ENCODE measurements at places on chromosomes 13 and 19.

GRCh38 chr13:54802226-54802625 lies 1773.6 kb downstream of the OLFM4 start:
- no peak for DNase-seq

GRCh38 chr19:4059891-4060620 lies 6.6 kb downstream of the ZBTB7A start:
- DNase-seq, result peak; percentile 54

DNA sequence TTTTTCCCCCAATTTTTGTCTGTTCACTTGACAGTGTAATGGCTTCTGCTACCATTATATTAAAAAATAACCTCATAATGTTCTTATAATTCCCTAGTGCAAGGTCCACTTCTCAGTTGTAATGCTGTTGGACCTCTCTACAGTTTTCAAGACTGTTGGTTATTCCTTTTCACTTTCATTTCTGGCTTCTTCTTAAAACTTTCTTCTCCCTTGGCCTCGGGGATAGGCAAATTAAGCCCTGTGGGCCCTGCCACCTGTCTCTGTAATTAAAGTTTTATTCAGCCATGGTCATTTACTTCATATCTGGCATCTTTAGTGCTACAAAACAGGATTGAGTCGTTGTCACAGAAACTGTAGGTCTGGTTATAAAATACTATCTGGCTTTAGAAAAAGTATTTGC lies 313.5 kb downstream of the KLF12 start:
- DNase-seq, result no peak

DNA sequence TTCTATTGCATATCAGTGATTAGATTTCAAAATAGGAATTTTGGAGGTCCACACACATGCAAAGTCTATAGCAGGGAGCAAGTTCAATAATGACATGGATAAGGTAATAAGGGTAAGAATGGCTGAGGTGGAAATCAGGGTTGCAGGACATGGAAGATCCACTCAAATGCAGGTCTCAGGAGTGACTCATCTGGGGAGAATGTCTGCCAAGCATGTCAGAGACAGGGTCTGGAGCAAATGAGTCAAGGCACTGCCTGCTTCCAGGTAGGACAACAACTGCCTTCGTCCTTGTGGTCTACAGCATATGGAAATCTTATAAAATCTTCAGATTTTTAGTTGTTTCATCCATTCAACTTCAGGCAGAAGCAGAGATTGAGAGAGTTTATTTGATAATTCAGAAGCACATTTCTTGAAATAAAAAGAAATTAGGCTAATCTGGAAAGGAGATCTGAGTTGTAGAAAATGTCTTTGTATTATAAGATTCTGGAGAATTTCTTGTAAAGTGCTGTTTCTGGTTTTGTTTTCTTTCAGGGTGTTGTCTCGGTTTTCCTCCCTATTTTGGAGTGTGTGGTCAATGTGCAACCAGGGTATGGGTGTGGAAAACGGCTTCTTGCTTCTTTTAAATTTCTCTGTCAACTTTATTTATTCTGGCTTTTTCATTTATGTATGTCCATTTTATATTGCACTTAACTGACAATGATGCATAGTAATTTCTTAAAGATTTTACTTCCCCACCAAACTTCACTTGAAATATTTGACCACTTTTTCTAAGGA lies 748.8 kb downstream of the LIG4 start:
- no peak for DNase-seq

- no peak for DNase-seq
These were observed 88.0 kb downstream of the STARD13 start for GRCh38 chr13:33197541-33197971.

DNA sequence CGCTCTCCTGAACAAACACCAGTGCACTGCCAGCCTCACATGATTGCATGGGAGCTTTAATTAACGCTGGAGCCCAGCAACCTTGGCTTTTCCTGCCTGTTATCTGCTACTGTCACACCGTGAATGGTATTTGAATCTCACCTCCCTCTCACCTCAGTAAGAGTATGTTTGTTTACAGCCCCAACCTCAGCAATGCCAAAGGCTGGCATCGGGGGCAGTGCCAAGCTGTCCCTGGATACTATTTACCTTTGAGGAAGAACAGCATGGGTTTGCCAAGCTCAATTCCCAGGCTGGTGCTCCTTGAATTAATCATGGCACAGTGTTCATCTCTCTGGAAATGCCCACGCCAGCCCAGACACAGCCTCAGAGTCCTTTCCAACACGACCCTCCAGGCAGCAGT lies 57.2 kb upstream of the SERPINE3 start:
- no peak for DNase-seq

GRCh38 chr19:41862445-41862986 lies 2.5 kb downstream of the RPS19 start:
- no peak for DNase-seq

GRCh38 chr13:98310485-98311199 lies 133.6 kb upstream of the RNF113B start:
- DNase-seq, result no peak

GRCh38 chr19:48450863-48451262 lies 4.5 kb upstream of the KCNJ14 start:
- DNase-seq, result no peak

GRCh38 chr13:44074611-44075010 lies 194.9 kb downstream of the LACC1 start:
- DNase-seq, result no peak

- no peak for DNase-seq
These were observed 23.7 kb downstream of the TPP2 start for GRCh38 chr13:102620516-102620915.

DNA sequence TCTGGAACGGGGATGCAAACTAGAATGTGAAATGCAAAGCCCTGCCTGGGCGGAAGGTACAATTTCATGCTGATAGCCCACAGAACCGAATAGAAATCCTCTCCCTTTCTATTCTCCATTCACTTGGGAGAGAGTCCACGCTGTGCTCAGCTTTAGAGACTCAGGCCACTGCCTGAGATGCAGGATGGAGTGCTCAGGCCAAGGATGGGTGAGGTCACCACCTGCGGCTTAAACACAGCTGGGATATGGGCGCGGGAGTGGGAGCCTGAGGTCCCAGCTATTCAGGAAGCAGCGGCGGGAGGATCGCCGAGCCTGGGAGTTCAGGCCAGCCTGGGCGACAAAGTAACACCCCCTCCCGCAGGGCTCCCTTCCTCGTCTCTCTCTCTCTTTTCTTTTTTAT lies 446 bp upstream of the ZNF83 start:
- no peak for DNase-seq

Measured in stimulated activated naive CD4-positive, alpha-beta T cell treated with Interleukin-2 at 50 U/mL for 16 hours (primary cell).